ELR (cell line): ENCODE measurements at places on chromosomes 5 and 9.

GRCh38 chr5:72494623-72495124 lies 12.5 kb downstream of the ZNF366 start:
- DNase-seq = no peak

- no peak for DNase-seq
These were observed 34.9 kb downstream of the ZNF354A start for GRCh38 chr5:178695556-178695955.

DNA sequence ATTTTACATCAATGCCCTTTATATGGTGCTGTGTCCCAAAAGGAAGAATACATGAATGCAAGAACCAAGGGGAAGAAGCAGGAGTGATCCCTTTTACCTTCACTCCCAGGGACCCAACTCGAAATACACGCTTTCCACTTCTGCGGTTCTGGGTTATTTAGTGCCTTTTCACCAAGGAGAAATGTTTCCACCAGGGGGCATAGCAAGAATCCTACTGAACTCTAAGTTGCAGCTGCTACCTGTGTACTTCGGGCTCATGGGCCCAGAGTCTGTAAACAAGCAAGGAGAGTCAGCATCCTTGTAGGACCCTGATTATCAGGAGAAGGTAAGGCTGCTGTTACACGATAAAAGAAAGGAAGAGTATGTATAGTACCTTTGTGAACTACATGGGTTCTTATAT lies 45.7 kb downstream of the DPYSL3 start:
- peak; percentile 66 for DNase-seq

- no peak for DNase-seq
These were observed 397.5 kb downstream of the TMEM167A start for GRCh38 chr5:82679660-82680059.

- DNase-seq = no peak
These were observed 715.2 kb upstream of the ZNF608 start for GRCh38 chr5:125461641-125462072.

DNA sequence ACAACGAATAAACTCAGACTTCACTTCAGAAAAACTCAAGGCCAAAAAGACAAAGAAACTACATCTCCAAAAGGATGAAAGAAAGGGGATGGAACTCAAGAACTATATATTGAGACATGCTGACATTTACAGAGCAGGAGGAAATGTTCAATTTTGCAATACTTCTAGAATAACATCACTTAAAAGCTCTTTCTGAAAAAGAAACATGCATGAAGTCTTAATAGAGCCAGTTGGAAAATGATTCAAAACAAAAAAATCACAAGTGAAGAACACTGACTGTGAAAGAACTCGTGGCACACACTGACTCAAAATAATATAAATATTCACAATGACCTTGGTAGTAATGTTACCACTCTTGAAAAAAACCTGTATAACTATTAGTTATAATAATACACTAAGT lies 267.8 kb upstream of the NREP start:
- no peak for DNase-seq

DNA sequence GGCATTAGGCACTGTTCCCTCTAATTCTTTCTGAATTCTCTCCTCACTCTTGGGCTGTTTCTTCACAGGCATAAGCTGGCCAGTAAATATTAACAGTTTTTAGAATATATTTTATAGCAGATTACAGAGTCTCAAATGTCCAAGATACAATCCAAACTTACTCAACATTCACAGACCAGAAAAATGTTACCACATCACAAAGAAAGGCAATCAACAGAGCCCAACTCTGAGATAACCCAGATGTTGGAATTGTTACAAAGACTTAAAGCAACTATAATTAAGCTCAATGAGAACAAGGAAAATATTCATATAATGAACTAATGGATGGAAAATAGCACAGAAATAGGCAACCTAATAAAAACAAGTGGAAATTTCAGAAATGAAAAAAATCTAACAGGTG lies 401.1 kb upstream of the RGMB start:
- no peak for DNase-seq

DNA sequence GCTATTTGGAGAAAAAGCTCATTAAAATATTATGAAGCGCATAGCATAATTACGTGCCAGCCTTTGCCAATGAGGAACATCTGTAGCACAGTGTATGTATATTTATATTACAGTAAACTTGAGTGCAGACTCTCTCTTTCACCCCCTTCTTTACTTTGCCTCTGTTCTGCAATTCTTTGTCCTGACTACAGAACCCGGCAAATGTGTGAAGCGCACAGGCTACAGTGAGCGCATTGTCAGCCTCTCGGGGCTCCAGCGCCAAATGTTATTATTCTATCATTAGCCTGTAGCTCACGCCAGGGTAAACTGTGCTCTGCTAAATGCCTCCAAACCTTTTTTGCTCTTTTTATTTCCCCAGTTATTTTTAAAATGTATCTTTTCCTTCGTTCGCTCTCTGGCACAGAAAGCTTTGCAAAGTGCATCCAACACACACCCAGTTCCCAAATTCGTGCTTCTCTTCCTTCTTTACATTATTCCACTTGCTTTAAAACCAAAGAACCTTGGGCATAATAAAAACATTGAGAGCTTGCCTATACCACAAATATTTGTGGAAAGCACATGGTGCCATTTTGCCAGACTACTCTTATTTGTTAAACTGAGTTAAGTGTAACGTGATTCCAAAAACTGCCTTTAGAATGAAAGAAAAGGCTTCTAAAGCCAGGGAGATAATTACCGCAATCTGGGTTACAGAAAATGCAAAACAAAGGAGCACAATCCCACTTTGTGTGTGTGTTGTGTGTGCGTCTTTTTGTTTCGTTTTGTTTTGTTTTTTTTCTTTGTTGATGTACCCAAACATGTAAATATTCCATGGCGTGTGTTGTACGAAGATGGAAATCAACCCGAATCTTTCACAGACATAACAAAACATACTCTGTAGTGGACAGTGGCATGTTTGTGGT lies 164.1 kb upstream of the MPDZ start:
- DNase-seq = no peak

- peak; percentile 6 for DNase-seq
These were observed 98.2 kb downstream of the CAMSAP1 start for GRCh38 chr9:135809166-135809565.

DNA sequence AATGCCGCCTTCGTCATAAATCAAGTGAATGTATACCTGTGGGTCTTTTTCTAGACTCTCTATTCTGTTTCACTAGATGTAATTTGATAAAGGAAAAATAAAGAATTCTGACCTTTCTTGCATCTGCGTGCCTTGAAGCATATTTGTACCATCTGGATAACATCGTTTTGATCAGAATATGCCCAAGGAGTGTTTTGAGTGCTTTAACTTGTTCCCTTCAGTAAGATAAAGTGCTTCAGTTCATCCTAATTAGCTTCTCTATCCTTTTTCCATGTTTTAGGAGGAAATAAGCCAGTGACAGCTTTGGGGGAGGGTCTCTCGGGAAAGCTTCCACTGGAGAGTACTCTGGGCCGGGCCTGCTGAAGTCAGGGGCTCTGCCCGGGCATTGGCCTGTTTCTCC lies 113.5 kb upstream of the DAP start:
- DNase-seq = no peak

DNA sequence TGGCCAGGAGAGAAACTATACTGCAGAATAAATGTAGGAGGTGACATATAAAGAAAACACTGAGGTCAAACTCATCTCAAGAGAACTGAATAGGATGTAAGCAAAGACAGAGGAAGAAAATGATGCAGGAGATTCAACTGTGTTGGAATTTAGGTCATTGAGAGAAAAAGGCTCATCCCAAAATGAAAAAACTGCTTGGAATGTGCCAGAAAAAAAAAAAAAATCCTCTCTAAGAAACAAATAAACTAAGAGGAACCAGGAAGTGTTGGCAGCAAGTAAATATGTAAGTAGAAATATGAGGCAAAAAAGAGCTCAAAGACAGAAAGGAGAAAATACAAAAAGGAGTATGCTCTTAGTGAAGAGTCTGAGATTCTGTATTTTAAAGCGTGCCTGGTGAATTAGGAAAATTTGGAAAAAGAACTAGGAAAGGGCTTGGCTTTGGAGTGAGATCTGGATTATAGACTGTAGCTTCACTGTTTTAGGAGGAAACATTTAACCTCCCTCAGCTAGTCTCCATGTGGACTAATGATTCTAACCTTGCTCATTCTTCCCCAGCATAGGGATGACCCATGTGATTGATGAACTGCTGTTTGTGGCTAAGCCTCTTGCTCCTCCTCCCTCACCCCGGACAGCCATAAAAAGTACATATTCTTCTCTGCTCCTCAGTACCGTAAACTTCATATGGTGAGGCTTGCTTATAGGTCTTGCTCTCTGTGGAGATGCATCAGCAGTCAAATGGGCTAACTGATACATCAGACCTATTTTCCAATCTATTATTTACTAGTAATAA lies 185.6 kb upstream of the POU5F2 start:
- DNase-seq = peak; percentile 16

DNA sequence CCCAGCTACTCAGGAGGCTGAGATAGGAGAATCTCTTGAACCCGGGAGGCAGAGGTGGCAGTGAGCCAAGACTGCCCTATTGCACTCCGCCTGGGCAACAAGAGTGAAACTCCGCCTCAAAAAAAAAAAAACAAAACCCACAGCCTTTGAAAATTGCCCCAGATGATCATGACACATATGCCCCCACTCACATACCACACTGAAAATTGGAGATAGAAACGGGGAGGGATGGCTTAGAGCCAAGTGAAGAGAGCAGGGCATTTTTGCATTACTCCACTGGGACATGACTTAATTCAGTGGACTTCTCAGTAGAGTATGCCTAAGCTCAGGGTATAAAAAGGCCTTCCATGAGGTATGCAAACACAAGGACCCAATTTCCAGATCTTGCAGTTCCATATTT lies 309.3 kb downstream of the BNC2 start:
- no peak for DNase-seq

- DNase-seq = peak; percentile 18
These were observed 54.4 kb downstream of the CMYA5 start for GRCh38 chr5:79743846-79744605.

DNA sequence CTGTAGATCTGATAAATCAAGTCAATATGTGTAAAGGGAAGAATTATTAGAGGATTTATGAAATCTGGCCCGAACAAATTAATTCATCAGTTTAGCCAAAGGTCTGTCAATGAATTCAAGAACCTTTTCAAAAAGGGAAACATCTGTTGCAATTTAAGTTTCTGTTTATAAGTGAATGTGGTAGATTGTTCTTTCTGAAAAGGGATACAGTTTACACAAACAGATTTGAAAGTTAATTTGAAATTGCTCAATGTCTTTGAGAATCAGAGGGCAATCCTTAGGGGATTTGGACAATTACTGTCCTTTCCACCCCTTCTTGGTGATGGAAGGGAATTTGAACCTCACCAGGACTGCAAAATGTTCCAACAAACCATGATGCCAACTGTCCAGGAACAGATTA lies 29.7 kb upstream of the ERCC6L2 start:
- no peak for DNase-seq

DNA sequence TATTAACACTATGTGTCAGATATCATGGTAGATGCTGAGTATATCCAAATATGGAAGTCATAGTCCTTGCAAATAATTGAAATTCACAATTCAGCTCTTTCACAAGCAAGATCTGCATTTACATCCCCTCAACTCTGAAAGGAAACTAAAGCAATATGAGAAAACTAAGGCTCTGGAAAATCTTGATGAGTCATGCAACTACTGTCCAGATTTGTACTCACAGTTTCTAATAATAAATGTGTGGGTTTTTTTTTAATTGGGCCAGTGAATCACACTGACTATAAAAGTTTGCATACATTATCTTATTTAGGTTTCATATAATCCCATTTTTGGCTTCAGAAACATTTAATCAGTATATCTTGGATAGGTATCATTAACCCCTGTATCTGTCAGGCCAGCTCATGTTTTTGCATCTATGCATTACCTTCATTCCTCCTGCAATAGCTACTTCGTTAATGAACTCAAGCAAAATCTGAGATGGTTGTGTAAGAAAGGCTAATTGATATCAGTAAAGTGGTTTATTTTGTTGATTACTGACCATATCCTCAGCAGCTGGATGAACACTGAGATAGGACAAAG lies 58.7 kb upstream of the PRR16 start:
- peak; percentile 81 for DNase-seq

DNA sequence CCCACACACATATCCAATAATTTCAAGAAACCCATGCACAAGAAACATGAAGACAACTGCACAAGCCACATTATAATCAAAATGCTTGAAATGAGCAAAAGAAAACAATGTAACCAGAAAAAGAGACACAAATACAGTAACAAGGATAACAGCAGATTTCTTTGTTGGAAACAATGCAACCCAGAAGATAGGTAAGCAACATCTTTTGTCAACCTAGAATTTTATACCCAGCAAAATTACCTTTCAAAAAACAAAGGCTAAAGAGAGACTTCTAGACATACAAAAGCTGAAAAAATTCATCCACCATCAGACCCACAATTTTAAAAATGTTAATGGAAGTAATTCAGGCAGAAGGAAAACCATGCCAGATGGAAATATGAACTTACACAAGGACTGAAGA lies 5.0 kb upstream of the COL23A1 start:
- DNase-seq = no peak

DNA sequence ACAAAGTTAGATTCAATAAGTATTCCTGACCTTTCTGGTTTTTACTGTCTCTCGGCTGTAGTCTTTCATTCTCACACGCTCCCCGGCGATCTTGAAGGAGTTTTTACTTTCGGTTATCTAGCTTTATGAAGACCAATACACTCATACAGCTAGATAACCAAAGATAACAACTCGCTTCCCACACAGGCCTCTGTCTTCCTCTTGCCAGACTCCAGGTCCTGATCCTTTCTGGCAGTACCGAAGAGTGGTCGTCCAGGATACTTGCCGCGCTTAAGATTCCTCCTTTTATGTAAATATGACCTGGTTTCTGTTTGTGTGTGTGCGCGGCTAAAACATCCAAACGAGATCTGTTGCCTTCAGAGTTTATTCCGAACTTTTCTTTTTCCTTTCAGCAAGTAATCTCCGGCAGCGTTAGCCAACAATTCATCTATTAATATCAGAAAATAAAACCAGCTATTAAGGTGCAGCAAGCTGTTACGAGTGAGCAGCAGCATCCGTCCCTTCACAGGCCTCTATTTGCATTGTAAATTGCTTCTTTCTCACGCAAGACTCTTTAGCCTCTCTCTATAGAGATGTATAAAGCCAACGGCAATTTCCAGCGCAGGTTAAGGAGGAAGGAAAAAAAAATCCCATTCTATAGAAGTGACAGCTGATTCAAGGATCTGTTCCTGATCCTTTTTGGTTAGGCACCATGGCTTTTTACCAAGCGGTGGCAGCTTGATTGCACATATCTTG lies 216.1 kb downstream of the MEF2C start:
- DNase-seq = no peak

DNA sequence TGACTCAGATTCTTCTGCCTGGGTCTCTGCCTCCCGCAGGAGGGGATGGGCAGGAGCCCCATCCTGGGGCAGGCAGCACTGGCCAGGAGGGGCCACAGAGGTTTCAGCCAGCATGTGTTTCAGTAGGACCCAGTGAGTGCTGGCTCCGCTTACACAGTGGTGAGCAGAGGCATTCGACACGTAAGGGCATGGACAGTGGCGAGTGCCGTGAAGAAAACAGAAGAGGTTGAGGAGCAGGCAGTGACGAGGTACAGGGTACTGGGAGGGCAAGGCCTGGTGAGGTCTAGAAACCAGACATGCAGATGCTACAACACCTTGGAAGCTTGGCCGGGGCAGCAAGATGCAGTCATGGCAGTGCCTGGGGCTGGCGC lies 41.5 kb downstream of the CACNA1B start:
- DNase-seq = no peak
